Natural killer cell (primary cell): ENCODE measurements at places on chromosomes 11 and 22.

- DNase-seq = no peak
Measured at GRCh38 chr11:73529204-73529530, 68.7 kb downstream of the FAM168A start.

DNA sequence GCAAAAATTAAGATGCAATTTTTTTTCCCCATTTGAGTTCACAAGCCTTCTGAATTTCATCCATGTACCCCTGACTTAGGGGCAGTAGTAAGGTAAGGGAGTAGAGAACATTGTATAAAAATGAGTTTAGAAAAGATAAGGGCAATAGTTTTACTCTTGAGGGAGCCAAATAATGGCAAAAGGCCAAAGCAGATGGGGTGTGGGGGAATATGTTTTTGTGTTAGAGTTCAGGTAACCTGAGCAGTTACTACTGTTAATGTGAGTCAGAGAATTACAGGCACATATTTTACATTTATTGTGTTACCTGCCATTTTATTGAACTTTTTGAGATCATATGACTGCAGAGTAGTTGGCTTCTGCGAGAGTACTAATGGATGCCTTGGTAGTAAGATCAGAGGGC is 3.1 kb downstream of the EED start:
- no peak for DNase-seq

GRCh38 chr11:134120143-134120850 is 51.4 kb downstream of the JAM3 start:
- DNase-seq = no peak

DNA sequence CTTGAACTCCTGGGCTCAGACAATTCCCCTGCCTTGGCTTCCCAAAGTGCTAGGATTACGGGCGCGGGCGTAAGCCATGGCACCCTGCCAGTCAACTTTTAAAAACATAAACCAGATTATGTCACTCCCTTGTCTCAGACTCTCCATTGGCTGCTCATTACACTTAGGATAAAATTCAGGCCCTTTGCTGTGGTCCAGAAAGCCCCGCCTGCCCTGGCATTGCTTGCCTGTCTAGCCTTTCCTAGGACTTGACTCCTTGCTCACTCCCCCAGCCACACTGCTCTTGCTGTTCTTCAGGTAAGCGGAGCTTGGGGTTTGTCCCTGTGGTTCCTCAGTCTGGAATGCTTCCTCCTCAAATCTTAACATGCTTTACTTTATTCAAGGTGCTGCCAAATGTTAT is 30.5 kb downstream of the DIXDC1 start:
- no peak for DNase-seq

GRCh38 chr11:57646799-57647303 is 2.9 kb downstream of the YPEL4 start:
- no peak for DNase-seq

- no peak for DNase-seq
Measured at GRCh38 chr22:28514321-28514821, 165.3 kb downstream of the TTC28 start.

DNA sequence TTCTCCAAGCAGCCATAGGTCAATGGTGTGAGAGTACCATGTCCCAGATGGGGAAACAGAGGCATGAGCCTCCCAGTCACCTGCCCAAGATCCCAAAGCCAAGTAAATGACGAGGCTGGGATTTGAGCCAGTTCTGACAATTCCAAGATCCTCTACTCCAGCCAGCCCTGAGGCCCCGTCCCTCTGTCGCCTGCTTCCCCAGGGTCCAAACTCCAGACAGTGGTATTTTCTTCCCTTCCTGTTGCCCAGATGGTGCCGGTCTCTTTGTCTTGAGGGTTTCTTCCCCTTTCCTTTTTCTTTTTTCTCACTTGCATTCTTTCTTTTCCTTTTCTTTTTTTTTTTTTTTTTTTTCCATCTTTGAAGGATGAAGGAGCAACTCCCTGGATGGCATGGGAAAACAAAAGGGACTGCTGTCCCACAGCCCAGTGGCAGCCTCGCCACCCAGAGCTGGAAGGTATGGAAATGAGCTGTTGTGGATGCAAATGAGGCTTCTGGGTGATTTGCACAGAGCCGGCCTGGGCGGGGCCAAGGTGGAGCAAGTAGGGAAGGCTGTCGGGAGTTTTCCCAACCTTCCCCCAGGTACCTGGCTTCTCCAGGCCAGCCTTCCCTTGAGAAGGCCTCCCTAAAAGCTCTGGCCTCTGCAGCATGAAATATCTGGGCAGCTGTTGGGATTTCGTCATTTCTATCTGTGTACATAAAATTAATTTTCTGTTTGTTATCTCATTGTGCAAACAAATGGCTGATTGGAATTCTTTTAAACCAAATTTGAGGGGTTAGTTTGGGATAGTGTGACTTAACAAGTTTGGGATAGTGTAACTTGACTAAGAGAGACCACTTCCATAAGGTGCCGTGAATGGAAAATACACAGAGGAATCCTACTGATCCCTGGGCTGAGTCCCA is 146.8 kb downstream of the MN1 start:
- DNase-seq = no peak

GRCh38 chr11:114136686-114137640 is 77.5 kb downstream of the ZBTB16 start:
- DNase-seq = no peak
